ENCODE measurements at places on chromosomes 4 and X.
A peak's percentile ranks its signal among the peaks of the same experiment; 100 is the strongest.

GRCh38 chr4:151485541-151486131, 76.7 kb downstream of the FHIP1A start:
- no peak for DNase-seq

DNA sequence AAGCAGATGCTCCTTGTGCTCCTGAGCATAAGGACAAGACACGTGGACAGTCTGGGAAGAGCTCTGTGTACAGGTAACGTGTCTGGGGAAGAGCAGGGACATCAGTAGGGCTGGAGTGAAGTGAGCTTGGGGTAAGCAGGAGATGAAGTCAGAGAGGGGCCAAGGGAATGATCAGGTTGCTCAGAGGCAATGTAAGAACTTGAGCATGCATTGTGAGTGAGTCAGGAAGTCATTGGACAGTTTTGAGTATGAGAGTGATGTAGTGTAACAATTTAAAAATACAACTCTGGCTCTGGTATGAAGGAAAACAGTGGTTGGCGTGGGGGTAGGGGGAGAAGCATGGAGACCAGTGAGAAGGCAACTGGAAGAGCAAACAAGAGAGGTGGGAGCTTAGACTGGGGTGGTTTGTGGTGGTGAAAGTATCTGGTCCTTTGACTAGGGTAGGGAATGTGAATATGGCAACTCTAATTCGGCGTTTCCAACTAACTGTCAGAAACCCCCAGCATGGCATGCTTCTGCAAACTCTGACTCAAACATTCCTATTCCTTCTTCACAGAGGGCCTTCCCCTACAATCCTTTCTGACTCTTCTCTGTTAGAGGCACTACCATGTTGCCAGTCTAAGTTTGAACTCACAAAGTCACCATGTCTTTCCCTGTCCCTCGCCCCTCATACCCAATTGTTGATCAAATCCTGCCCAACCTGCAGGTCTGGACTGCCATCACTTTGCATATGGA, 57.2 kb downstream of the STBD1 start:
- DNase-seq: no peak

GRCh38 chr4:8392591-8393190, 47.8 kb downstream of the ACOX3 start:
- DNase-seq: no peak

GRCh38 chrX:2596045-2596444, 95.0 kb upstream of the CD99 start:
- no peak for DNase-seq

- no peak for DNase-seq
Measured at GRCh38 chr4:70746179-70746839, 24.5 kb downstream of the RUFY3 start.

GRCh38 chr4:38071801-38072431, 111.7 kb downstream of the PTTG2 start:
- DNase-seq: peak; percentile 46

Data from OCI-M1 (cell line).